OCI-LY7 (cell line): ENCODE measurements at places on chromosomes 13 and 19.
A peak's percentile ranks its signal among the peaks of the same experiment; 100 is the strongest.

DNA sequence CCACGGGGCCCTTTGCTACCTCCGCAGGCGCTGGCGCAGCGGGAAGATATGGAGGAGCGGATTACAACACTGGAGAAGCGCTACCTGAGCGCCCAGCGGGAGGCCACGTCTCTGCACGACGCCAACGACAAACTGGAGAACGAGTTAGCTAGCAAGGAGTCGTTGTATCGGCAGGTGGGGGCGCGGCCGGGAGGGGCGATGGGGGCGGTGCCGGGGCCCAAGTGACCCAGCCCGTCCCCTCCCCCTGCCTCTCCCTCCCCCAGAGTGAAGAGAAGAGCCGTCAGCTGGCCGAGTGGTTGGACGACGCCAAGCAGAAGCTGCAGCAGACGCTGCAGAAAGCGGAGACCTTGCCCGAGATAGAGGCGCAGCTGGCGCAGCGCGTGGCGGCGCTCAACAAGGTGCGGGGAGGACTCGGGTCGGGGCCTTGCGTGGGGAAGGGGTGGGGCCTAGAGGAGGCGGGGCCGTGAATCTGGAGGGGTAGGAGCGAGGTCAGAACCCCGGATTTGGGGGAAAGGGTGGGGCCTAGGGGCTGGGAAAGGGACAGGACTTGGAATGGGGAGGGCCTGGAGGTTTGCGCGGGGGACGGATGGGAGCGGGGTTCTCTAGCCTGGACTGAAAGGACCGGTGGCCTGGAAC is 13.7 kb downstream of the PPFIA3 start:
- DNase-seq = no peak

- no peak for DNase-seq
Observed at GRCh38 chr19:1991018-1991913, 24.2 kb downstream of the BTBD2 start.

DNA sequence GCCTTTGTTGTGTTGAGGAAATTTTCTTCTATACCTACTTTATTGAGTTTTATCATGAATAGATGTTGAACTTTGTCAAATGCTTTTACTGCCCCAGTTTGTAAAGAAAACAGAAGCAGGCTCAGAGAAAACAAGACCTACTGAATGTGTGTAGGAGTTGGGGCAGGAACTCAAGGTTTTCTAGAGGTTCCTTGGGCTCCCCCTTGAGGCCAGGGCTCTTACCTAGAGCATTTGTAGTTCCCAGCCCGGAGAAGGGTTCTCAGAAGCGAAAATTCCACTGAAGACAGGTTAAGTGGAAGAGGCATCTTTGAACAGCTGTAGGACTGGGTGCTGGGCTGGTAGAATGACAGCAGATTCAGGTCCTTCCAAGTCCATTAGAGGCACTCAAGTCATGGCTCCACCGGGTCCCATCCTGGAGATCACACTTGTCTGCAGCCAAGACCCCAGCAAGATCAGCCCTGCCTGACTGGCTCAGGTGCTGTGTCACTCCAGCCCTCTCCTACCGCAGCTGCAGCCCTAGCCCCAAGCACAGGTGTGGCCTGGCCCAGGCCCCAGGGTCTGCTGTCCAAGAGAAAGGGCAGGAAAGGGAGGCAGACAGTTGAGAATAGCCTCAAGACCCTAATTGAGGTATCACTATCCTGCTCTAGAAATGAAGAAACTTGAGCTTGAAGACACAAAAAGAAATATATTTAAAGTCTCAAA is 425.5 kb downstream of the PCDH20 start:
- peak; percentile 1 for DNase-seq

- no peak for DNase-seq
Observed at GRCh38 chr13:113272031-113272430, 25.0 kb upstream of the LAMP1 start.

- no peak for DNase-seq
Observed at GRCh38 chr19:39942366-39942730, 7.9 kb upstream of the FCGBP start.

DNA sequence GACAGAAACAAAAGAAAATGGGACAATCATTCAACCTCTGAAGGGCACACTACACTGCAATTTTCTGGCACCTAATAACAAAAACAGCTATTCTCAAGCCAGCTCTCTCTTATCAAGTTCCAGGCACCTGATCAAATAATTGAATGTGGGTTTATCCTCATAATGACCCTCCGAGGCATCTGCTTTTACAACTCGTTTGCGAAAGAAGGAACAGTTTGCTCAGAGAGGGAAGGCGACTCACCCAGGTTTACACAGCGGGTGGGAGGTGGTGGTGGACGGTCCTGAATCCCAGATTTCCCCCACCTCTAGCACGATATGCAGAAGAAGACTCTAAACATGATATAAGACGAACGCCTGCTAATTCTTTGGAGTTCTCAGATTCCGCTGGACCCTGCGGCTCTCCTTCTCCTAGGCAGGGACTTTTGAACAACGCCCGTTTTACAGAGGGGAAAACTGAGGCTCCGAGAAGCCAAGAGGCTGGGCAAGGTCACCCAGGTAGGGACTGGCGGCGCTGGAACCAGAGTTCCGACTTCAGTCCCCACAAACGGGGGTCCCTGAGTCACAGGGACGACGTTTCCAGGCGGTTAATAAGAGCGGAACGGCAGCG is 641 bp downstream of the SGTA start:
- DNase-seq = no peak

GRCh38 chr19:48837051-48837524 is 797 bp upstream of the HSD17B14 start:
- peak; percentile 90 for DNase-seq

DNA sequence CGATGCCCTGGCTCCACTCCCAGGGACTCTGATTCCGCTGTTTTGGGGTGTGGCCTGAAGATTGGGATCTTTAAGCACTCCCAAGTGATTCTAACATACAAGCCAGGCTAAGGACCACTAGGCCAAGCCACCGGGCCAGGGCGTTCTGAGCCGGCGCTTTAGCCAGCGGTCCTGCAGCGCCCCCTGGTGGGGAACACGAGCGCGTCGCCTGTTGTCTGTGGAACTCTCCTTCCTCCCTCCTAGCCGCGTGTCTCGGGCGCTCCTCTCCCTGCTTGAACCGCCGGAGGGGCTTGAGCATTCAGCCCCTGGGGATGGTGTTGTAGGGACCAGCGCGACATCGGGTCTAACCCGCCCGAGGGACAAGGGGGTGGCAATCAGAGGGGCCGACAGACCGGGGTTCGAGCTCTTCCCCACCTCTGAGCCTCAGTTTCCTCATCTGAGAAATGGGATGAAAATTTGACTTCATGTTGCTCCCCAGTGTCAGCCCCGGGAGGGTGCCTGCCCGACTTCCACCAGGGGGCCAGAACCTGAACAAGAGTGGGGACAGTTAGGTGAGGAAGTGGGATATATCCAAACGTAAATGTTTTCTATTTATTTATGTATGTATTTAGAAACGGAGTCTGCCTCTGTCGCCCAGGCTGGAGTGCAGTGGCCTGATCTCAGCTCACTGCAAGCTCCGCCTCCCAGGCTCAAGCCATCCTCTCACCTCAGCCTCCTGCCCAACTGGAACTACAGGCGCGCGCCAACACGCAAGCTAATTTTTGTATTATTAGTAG is 18.0 kb upstream of the PNMA8B start:
- peak; percentile 85 for DNase-seq

- peak; percentile 44 for DNase-seq
Observed at GRCh38 chr13:49319951-49320350, 72.2 kb downstream of the CDADC1 start.

DNA sequence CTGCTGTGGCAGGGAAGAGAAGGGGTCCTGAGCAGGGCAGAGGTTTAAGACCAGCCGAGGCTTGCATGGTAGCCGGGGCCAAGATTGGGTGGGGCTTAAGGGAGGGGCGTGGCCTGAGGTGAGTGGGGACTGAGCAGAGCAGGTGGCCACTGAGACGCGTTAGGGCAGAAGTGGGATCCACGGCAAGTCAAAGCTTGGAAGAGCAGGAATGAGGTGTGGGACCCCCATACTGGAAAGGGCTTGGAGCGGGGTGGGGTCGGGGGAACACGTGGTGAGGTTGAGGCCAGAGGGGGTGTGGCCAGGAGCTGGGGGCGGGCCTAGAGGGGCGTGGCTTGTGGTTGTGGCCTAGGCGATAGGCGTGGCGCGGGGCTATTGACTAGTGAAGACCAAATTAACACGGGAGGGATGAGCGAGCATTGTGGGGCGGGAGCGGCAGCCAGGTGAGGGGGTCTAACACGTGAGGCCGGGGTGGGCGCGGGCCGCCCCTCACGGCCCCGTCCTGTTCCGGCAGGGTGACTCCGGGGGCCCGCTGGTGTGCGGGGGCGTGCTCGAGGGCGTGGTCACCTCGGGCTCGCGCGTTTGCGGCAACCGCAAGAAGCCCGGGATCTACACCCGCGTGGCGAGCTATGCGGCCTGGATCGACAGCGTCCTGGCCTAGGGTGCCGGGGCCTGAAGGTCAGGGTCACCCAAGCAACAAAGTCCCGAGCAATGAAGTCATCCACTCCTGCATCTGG is 3.3 kb downstream of the CFD start:
- peak; percentile 89 for DNase-seq
